GM23248 (cell line): ENCODE measurements at places on chromosomes 1 and 21.

GRCh38 chr1:167136191-167136614 lies 42.3 kb downstream of the STYXL2 start:
- DNase-seq, result peak; percentile 48

DNA sequence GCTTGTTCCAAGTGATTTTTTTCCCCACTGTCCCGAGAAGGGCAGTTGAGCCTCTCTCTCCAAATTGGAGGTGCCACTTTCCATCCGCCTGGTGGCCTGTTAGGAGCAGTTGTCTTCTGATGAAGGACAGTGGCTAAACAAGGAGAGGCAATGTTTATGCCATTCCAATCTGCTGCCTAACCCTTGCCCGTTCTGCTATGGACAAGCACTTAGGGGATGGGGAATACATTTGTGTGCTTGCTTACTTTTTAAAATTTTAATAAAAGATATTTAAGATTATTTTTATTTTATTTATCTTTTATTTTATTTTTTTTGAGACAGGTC lies 12.0 kb downstream of the COQ8A start:
- no peak for DNase-seq

- peak; percentile 48 for DNase-seq
Observed at GRCh38 chr1:38003261-38004250, 1.8 kb downstream of the FHL3 start.

DNA sequence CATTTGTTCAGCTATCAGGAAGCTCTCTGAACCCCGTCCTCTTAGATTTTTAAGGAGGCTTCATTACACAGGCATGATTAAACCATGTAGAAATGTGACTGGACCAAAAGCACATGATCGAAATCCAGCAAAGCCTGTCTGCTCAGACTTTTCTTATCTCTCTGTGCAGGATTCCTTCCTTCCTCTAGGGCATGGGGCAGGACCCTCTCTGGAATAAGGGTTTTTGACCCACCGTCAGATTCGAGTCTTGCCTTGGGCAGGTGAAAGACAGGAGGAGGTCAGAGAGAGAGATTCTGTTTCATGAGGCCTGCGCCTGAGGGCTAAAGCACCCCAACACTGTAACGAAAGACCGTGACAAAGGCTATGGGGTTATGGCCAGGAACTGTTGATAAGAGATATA lies 136.8 kb downstream of the RHOU start:
- no peak for DNase-seq

GRCh38 chr1:56985857-56986256 lies 20.0 kb upstream of the C8B start:
- no peak for DNase-seq

GRCh38 chr1:65388908-65389695 lies 31.4 kb upstream of the LEPR start:
- DNase-seq, result no peak

GRCh38 chr1:200438911-200439310 lies 29.1 kb upstream of the ZNF281 start:
- DNase-seq, result peak; percentile 66

DNA sequence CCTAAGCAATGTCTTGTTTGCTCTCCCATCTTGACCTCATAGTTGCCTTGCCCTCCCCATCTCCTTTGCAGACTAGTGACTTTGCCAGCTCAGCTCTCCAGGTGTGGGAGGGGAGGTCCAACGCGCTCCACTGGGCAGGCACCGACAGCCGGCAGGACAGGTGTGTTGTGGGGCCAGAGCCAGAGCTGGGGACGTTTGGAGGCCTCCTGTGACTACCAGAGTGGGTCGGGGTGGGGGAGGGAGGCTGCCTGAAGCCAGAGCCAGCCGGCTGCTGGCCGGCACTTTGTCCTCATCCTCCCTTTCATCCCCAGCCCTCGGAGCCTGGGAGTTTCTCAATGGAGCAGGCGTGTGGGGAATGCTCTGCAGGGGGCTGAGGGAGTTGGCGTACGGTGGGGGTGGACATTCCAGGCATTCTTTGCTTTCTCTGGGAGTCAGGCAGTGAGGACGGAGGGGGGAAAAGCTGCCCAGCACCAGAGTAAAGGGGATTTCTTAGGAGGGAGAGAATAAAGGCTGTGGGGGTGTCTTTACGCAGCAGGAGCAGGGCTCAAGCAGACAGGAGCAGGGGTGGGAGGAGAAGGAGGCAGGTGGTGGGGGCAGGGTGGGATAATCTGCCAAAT lies 20.2 kb downstream of the NUAK2 start:
- DNase-seq, result peak; percentile 86

DNA sequence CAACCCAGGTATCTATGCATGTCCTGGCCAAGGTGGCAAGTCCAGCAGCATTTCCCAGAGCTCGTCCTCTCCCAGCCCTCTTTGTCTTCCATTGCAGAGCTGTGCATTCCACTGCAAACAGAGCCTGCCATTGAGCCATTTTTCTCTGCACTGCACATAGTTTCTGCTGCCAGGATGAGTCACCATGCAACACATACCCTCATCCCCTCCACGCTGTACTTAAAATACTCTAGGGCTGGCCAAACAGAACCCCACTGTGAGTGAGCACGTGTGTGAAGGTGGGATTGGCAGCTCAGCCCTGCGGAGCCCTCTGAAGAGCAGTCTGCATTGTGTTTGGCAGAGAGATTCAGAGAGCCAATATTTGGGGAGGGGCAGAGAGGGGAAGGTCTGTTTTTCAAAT lies 3.9 kb upstream of the ATP1B1 start:
- DNase-seq, result peak; percentile 81

DNA sequence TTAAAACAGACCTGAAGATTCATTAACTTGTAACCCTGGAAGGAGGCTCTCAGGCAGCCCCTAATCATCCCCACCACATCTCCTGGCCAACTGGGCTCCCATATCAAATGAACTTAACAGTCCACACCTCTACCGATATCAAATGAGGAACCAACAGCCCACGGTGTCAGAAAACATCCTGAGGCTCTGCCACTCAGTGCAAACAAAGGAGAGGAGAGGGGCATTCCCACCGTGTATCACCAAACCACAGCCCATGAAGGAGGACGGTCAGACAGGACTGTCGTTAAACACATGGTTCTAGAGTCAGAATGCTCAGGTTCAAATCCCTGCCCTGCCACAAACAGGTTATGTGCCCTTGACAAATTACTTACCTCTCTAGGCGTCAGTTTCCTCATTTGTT lies 52.5 kb downstream of the ERI3 start:
- DNase-seq, result no peak

- DNase-seq, result no peak
Observed at GRCh38 chr1:244066954-244067716, 16.1 kb downstream of the ZBTB18 start.

DNA sequence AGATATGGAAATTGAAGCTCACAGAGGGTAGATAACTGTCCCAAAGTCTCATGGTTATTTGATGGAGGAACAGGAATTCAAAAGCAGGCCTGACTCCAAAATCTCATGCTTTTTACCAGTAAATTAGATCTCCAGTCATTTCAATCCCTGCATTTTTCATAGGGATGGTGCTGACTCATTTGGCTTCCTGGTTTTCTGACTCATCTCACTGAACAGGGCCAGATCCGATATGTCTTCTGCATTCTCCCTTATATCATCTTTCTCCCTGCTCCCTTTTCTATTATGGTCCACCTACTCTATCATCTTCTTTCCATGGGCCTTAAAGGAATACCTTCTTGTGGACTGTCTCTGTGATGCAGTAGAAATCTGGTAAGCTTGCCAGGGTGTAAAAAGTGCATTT lies 187.2 kb downstream of the FGGY start:
- peak; percentile 91 for DNase-seq

- no peak for DNase-seq
Observed at GRCh38 chr1:145707183-145707867, at the start of gene PDZK1. PDZK1 (minus strand) TSS chr1:145707368; CDS start chr1:145688021, 19,347 bp downstream.

- peak; percentile 82 for DNase-seq
Observed at GRCh38 chr1:20590306-20590777, 1.4 kb downstream of the CDA start.

- DNase-seq, result peak; percentile 94
Observed at GRCh38 chr1:150613061-150613920, 16.1 kb downstream of the ENSA start.

DNA sequence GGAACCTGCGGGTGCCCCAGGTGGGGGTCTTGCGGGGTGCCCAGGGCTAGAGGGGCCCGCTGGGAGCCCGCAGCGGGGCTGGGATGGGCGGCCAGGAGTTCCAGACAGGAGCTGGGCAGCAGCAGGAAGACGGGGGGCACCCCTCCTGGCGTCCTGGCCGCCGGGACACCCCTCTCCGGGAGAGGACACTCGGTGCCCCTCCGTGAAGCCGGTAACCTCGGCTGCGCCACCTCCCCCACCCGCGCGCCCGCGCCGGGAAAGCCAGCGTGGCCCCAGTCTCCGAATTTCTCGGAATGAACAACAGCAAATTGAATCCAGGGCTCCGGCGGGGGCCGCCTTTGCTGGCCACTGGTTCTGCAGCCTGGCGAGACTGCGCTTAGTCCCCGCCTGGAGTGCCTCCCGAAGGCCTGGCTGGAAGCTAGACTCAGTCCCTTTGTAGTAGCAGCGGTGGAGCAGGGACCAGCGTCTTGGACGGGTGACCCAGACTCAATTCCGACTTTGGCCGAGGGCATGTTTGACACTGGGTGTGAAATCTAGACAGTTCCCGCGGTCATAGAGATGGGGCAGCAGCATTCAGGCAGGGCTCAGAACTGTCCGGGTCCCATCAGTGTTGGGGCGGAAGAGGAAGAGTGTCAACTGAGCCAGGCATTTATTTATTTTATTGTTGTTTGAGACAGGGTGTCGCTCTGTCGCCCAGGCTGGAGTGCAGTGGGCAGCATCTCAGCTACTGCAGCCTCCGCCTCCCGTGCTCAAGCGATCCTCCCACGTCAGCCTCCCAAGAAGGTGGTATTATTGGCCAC lies 773 bp downstream of the IFNGR2 start:
- peak; percentile 86 for DNase-seq

GRCh38 chr21:44596068-44596725 lies 3.9 kb upstream of the KRTAP10-6 start:
- DNase-seq, result peak; percentile 34

DNA sequence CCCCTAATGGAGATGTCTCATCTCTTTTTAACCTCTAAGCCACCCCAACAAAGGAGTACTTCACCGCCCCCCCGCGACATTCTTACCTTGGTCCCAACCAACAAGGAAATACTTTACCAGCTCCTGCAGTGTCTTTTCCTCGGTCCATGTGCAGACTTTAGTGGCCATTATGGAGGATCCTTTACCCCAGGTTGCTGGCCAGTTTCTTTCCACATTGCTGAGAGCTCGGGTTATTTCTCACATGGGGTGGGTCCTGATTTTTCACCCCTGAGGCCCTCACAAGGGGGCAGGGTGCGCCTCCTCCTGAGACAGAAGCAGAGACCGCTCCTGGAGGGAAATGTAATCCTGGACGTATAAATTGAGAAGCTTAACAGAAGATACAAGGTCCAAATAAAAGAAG lies 3.0 kb upstream of the AADACL3 start:
- no peak for DNase-seq

GRCh38 chr1:98940722-98941079 lies 64.0 kb downstream of the PLPPR5 start:
- peak; percentile 88 for DNase-seq

- DNase-seq, result peak; percentile 82
Observed at GRCh38 chr1:110050602-110051261, 16.3 kb downstream of the STRIP1 start.

GRCh38 chr1:98059620-98060019 lies 138.8 kb upstream of the DPYD start:
- DNase-seq, result no peak

GRCh38 chr1:180970333-180971079 lies 52.2 kb downstream of the STX6 start:
- no peak for DNase-seq

GRCh38 chr1:231217056-231217455 lies 24.0 kb upstream of the GNPAT start:
- DNase-seq, result no peak

DNA sequence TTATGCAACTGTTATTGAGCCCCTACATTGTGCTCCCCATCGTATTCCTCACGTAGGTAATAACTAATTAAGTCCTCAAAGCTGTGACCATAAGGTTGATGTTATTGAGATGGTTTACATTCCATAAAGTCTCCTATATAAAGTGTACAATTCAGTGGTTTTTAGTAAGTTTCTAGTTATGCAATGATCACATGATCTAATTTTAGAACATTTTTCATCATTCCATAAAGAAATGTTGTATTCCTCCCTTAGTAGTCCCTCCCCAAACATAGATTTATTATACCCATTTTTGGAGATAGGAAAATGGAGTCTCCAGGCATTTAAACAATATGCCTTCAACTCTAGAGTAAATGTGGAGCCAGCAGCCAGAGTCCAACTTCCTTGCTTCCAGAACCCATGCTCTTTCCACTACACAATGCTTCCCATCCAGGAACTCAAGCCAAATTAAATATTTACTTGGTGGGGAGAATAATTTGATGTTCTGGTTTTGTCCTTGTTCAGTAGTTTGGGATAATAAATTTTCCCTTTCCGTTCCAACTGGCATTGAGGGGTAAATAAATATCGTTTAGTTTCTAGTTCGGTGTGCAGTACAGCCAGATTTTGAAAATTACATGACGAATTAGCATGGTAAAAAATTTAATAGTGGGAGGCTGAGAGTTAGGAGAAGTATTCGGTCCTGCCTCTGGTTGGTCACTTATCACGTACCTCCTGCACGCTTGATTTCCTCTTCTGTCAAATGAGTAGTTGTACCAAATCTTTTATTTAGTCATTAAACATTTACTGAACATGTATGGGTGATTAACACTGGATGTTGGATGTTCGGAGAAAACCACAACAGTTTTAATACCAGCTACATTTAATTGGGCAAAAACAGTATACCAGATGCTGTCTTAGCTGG lies 66.3 kb downstream of the CACHD1 start:
- no peak for DNase-seq

- peak; percentile 45 for DNase-seq
Observed at GRCh38 chr1:54971317-54971791, 9.1 kb upstream of the TMEM61 start.

DNA sequence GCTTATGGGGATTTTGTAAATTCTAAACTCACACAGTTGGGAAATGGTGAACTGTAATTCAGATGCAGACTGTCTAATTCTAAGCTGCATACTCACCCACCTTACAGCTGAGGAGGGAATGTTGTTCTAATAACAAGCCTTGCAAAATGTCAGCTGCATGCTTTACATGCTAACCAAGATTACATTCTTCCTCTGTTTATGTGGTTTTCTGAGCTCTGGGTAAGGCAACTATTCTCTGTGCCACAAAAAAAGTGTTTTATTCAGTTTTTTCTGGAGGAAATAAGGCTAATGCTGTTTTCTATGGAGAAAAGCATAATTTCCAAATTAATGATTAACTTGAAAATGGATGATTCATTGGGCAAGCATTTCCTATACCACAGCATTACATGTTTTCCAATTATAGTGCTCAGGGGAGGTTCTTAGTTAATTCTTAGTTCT lies 64.9 kb downstream of the RGS13 start:
- DNase-seq, result peak; percentile 89

- DNase-seq, result no peak
Observed at GRCh38 chr1:182756423-182756822, 33.1 kb upstream of the NPL start.

DNA sequence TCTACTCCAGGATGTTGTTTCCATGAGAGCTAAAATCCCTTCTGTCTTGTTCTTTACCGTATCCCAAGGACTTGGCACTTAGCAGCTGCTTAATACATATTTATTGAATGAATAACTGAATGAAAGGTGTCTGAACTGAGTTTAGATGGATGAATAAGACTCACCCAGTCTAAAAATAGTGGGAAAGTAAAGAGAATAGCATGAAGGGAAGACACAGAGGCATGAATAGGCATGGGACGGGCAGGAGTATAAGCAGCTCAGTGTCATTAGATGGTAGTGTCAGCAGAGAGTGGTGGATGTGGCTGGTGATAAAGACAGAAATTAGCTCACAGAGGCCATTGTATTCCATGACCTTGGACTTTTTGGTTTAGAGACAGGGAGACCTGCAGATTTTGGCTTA lies 9.2 kb downstream of the IL12RB2 start:
- no peak for DNase-seq
